Omental fat pad (tissue), 4 donors: ENCODE measurements at places on chromosomes 13 and 19.
A peak's percentile ranks its signal among the peaks of the same experiment; 100 is the strongest.

- no peak for DNase-seq
Observed at GRCh38 chr19:13975870-13976269, 23.6 kb downstream of the DCAF15 start.

- DNase-seq = no peak
Observed at GRCh38 chr13:41601718-41602445, 144.5 kb downstream of the RGCC start.

GRCh38 chr13:82713687-82714405, 1168.4 kb downstream of the SLITRK1 start:
- DNase-seq = no peak

GRCh38 chr13:24203273-24203672, 42.8 kb downstream of the SPATA13 start:
- no peak for DNase-seq

DNA sequence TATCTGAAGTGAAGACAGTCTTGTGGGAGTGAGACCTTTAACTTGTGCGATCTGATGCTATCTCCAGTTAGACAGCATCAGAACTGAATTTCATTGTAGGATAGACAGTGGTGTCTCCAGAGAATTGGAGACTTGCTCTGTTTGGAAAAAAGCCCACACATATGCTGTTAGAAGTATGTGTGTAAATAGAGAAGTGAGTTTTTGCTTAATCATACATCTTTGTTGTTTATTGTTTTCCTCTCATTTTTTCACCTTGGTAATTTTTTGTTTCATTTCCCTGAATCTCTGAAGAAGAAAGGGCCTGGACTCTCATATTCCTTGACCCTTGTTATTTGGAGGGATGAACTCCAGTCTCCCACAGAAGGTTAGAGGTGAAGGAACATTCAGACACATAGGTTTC, 21.8 kb downstream of the FPR3 start:
- DNase-seq = no peak

- DNase-seq = no peak
Observed at GRCh38 chr13:114119196-114119595, 13.2 kb downstream of the RASA3 start.

GRCh38 chr13:72144636-72145035, 277.6 kb upstream of the DACH1 start:
- no peak for DNase-seq

GRCh38 chr13:75512253-75512652, 25.4 kb downstream of the COMMD6 start:
- no peak for DNase-seq

GRCh38 chr13:46386392-46387063, 524 bp downstream of the RUBCNL start:
- no peak for DNase-seq

- DNase-seq = no peak
Observed at GRCh38 chr19:1967087-1967608, 26.2 kb downstream of the CSNK1G2 start.

- no peak for DNase-seq
Observed at GRCh38 chr13:113916330-113916815, 52.5 kb upstream of the GAS6 start.

DNA sequence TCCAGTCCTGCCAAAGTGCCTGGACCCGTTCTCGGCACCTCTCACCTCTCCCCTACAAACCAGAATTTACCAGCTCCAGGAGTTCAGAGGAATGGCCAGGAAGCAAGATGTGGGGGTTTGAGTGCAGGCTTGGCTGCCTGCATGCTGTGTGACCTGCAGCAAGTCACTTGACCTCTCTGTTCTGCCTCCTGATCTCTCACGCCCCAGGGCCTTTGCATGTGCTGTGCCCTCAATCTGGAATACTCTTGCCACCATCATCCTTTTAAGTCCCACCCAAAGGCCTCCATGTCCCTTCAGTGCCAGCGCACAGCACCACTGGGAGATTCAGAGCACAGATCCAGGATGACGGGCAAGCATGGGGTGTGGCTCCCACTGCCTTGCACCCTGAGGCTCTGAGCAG, 43.4 kb downstream of the MYO9B start:
- no peak for DNase-seq

- DNase-seq = no peak
Observed at GRCh38 chr13:103067751-103068555, 1.7 kb upstream of the SLC10A2 start.

GRCh38 chr19:46466536-46467196, 4.7 kb downstream of the PNMA8A start:
- DNase-seq = no peak

- DNase-seq = no peak
Observed at GRCh38 chr19:12695096-12695495, 1.3 kb downstream of the FBXW9 start.

GRCh38 chr19:3862826-3863500, 5.9 kb downstream of the ZFR2 start:
- DNase-seq = no peak

DNA sequence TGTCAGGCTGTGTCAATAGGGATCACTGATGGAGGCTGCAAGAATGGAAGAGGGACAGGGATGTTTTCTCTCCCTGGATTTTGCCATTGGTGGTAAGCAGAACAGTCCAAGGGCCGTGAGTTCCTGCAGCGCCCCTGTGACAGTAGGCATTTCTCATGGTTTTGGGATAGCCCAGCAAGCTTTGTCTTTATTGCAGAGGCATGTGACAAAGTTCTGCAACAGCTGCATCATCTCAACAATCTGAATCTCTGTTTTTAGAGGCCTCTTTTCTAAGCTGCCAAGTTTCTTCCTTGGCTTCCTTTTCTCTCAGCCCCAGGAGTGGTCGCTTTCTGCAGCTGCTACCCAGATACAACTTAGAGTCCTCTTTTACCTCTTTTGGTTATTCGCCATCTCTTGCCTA, 95.7 kb upstream of the TSHZ3 start:
- DNase-seq = no peak

GRCh38 chr13:112220296-112220875, 153.4 kb downstream of the SOX1 start:
- DNase-seq = no peak

- no peak for DNase-seq
Observed at GRCh38 chr13:23434491-23434890, 989 bp upstream of the SACS start.

- no peak for DNase-seq
Observed at GRCh38 chr13:113577881-113578435, 6.6 kb upstream of the TFDP1 start.

DNA sequence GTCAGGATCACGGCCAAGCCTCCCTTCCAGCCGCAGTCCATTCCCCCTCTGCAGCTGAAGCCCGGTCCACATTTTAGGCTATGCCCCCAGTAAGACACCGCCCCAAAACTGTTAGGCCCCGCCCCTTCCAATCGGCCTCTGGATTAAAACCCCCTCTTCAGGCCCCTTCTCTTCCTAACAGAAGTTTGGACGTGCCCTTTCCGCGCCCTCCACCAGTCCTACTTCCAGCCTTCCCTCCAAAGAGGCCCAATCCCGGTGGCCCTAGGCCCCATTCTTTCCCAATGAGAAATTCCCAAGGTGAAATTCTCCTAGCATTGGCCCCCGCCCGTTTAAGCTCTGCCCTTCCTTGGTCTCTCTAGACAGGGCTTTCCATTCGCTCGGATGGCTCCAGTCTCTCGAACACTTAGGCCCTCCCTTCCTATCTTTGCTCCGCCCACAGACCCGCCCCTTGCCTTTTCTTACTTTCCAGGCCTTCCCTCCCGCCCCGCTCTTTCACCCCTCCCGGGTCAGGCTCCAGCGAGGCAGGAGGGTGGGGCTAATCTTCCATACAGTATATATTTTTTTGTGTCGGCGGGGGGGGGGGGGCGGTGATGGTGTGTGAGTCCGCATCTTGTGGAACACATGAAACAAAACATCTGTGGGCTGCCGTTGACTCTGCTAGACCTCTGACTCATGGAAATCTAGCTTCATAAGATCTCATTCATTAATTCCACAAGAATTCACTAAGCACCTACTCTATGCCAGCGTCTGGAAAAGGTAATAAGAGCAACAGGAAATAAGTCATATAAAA, 13.6 kb downstream of the LTBP4 start:
- peak; percentile 79 for DNase-seq

- no peak for DNase-seq
Observed at GRCh38 chr13:49021953-49022352, 46.2 kb downstream of the FNDC3A start.

DNA sequence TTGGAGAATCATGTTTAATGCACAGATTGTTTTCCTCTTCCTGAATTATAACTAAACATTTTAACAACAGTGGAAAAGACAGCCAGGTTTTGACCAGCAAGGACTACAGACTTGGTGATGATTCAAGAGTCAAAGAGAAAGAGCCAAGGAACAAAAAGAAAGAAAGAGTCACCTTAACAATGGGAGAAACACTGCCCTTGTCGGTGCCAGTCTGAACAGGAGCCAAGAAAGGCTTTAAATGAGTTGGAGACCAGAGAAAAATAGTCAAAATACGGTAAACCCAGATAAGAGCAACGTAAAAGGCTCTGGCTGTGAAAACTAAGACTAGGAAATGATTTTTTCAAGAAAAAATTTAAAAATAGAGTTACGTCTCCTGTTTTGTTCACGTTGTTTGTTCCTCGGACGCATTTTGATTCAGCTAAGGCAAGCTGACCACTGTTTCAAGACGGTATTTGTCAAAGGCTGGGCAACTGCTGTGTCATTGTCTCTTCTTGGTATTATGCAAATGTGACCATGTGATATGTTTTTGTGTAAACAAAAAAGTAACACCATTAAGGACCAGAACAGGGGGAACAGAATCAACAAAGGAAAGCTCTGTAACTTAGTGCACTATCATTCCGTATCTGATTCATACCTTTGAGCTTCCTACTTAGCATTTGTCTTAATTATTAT, 634.5 kb downstream of the LIG4 start:
- no peak for DNase-seq

GRCh38 chr13:111387945-111388600, 67.6 kb downstream of the TEX29 start:
- DNase-seq = no peak

DNA sequence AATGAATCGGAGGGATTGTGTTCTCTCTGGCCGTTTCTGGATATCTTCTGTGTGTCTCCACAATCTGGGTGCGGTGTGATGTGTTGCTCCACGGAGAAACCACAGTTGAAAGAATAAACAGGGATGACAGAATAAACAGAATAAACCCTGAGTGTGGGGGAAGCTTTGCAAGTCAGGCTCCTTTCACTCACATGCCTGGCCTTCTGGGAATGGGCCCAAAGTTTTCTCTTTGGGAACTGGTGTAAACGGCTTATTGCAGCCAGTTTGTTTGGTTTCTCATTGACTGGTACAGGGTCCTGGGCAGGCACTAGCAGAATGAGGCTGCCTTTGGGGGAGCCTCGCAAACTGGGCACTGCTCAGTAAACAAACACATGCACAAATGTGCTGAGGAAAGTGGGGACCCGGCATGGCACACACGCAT, 324.7 kb downstream of the DLEU7 start:
- no peak for DNase-seq

DNA sequence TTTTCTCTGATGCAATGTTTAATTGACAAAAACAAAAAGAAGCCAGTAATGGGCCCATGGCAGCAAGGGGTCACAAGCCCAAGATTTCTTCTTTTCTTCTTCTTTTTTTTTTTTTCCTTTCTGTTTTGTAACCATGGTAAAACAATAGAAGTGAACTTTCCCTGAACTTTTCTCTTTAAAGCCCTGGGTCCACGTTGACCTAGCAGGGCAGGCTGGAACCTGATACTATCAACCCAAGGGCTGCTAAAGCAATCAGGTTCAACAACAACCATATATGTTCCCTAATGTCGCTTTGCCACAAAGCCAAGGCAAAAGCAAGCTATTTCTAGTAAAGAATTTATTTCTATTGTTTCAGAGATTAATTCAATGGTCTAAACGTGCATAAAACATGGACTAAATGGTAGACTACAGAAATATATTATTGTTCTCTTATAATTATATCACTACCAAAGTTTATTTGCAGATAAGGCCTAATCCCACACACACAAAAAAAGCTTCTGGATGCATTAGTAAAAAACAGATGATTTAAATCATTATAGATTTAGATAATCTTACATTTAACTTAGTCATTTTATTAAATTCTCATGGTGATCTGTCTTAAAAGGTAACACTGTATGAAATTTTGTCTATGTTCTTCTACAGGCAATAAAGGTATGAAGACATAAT, 153.9 kb downstream of the DACH1 start:
- DNase-seq = no peak

DNA sequence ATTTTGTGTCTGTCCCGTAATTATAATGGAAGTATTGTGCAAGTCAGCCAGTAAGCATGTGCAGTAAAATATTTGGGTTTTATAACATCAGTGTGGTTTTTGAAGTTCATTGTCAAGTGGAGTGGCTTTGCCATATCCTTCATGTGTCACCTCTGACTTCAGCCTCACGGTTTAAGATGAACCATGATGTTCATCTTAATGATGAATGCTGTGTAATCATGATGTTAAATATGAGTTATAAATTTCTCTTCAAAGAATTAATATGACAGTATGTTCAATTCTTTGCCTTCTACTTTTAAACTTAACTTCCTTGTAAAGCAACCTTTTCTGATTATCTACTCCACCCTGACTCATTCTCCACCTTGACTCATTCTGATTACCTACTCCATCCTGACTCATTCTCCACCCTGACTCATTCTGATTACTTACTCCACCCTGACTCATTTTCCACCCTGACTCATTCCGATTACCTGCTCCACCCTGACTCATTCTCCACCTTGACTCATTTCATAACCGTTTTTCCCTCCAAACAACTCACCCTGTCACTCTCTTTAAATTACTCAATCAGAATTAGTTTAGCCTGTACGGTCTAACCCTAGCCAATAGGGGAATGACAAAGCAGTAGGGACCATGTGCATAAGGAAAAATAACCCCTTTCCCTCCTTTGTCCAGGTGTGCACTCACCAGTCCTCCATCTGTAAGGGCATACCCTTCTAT, 50.3 kb upstream of the ANKRD10 start:
- no peak for DNase-seq

DNA sequence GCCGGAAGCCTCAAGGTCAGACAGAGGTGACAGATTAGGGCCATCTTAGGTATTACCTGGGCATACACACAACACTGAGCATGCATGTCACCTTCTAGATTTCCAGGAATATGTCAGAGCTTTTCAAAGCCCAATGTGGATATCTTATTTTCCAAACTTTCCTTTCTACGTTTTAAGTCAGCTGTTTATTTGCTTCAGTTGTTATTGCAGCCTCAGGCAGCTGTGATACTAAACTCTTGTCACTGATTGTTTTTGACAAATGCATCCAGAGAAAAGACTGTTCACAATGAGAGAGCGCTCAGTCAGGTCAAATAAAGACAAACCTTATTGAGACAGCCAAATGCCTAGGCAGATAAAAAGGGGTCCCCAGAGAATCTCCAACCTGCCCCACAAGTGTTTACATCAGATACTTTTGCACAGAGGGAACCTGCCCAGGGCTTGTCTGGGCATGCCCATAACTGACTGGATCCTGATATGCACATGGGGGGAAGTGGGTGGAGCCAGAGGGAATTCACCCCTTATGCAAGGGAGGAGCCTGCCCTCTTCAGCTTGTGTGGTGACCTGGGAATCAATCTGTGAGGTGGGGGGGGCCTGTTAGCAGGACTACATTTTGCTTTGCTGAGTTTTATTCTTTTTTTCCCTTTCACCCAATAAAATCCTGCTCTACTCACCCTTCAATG, 28.5 kb downstream of the MED4 start:
- no peak for DNase-seq

DNA sequence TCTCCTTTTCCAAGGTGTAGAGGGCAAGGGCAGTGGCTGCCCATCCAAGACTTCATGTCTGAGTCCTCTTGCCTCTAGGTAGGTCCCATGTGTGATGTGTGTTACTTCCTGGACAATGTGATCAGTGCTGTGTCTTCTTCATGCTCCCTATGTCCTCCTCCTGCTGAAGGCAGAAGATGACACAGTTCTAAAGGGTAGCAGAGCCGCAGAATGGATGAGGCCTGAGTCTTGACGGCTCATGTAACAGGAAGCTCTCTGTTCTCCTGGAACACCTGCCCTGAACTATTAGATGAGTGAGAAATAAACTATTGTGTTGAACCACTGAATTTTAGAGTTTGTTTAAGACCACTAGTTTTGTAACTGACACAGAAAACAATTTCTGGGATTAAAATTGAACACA, 165.9 kb downstream of the NDFIP2 start:
- DNase-seq = no peak
